Activated T-helper 1 cell treated with anti-CD3 and anti-CD28 coated beads, Interleukin-12 subunit alpha, Interleukin-12 subunit beta, Interleukin-2, Interleukin-4 antibody, amounts not matched to agents 30 ng/mL and 10 ng/mL and 1 ng/mL, durations not matched to agents 14 hours and 24 hours and 36 hours (primary cell): ENCODE measurements at places on chromosomes 1 and 21.
A peak's percentile ranks its signal among the peaks of the same experiment; 100 is the strongest.

- DNase-seq: no peak
Measured at GRCh38 chr1:241356519-241357365, at the start of gene RGS7. Gene RGS7, minus strand, starts transcription at chr1:241357205.

GRCh38 chr1:177385760-177386698, 215.3 kb downstream of the BRINP2 start:
- no peak for DNase-seq

- no peak for DNase-seq
Measured at GRCh38 chr1:208326033-208326432, 81.8 kb upstream of the PLXNA2 start.

DNA sequence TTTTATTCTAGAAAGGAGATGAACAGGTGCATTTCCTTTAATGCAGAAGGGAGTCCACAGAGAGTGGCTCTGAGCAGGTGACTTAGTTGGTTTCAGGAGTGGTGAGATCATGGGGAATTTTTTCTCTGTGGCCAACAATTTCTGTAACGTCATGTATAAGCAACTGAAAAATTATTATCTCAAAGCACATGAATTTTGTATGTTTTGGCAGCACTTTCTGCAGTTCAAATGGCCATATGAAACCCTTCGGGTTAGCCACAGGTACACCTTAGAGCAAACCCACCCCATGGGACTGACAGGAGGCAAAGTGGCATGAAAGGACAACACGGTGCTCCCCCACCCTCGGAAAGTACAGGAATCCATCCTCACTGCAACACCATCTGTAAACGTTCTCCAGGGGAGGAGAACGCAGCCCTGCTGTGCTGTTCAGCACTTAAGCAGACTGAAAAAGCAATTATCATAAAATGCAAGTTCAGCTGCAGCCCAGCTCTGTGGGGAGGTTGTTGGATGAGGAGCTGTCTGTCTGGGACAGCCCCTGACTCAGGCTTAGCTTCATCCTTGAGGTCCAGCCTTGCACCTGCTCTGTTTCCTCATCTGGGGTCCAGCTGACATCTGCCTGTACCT, 55.8 kb upstream of the CLDN14 start:
- DNase-seq: no peak

GRCh38 chr1:109432336-109432735, 6.1 kb upstream of the PSMA5 start:
- DNase-seq: no peak

- peak; percentile 52 for DNase-seq
Measured at GRCh38 chr21:37224861-37225839, 42.0 kb downstream of the VPS26C start.

DNA sequence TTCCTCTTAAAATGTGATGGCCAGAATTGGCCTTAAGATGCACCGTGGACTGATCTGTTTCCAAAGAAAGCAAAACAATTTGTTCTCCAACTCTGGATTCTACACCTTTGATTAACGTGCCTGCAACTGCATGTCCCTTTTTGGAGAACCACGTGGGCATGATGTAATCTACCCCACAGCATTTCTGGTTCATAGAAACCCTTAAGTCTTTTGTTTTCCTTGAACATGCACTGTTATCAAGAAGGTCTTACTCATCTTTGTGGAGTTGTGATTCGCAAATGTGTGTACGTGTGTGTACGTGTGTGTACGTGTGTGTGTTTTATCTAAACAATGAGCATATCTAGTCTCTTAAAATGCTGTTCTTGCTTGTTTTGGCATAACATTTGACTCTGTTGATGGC, 57.8 kb downstream of the LPAR3 start:
- DNase-seq: no peak

DNA sequence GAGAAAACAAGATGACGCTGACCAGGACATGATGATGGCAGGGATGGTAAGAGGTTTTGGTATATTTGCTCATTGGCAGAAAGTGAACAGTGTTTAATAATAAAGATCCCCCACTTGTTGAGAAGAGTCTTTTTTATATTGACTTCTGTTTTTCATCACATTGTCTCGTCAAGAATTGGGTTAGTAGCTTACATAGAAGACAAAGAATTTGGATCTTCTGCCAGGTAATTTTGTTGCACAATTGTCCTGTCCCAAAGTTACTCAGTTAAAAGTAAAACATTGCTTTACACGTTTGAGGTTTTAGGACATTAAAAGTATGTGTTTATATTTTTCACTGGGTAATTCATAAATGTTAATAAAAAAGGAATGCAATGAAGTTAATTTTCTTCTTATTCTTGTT, 48.3 kb upstream of the LAMC2 start:
- DNase-seq: no peak

DNA sequence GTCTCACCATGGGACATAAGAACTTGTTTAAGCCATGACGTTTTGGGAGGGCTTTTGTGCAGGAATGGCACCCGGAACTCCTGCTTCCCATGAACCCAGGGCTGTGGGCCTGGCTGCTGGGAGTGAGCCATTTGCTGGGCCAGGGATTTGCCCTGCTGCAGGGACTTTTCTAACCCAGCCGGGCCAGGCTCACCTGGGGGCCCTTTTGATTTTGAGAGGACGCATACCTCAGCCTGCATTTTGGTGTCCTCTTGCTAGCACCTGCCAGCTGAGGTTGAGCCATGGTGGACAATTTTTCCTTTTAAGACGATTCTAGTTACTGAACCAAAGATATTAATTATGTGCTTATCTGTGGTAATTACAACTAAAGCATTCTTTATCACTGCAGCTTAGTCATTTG, 28.9 kb downstream of the GALNT2 start:
- no peak for DNase-seq

- peak; percentile 99 for DNase-seq
Measured at GRCh38 chr1:228109073-228109961, at the start of gene MRPL55. Gene MRPL55, minus strand, starts transcription at chr1:228109299. Its CDS starts 1,039 bp downstream, at chr1:228108260.

DNA sequence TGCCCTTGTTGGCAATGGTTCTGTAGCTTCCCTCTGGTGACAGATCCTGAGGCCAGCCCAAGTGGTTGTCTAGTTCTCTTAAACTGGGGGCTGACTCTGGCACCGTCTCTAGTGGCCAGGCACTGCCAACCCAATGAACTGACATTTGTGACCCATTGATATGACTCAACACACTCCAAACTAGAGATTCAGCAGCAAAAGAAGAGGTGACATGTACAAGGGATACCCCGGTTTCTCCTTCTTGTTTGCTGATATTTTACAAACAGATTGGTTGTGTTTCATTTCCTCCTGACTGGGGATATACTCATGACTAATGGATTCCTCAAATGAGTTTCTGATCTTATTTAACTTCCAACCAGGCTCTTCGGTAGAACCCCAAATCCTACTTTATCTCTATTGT, 65.9 kb upstream of the DNAJC6 start:
- DNase-seq: no peak

- peak; percentile 64 for DNase-seq
Measured at GRCh38 chr1:154342836-154343472, 17.6 kb downstream of the ATP8B2 start.

DNA sequence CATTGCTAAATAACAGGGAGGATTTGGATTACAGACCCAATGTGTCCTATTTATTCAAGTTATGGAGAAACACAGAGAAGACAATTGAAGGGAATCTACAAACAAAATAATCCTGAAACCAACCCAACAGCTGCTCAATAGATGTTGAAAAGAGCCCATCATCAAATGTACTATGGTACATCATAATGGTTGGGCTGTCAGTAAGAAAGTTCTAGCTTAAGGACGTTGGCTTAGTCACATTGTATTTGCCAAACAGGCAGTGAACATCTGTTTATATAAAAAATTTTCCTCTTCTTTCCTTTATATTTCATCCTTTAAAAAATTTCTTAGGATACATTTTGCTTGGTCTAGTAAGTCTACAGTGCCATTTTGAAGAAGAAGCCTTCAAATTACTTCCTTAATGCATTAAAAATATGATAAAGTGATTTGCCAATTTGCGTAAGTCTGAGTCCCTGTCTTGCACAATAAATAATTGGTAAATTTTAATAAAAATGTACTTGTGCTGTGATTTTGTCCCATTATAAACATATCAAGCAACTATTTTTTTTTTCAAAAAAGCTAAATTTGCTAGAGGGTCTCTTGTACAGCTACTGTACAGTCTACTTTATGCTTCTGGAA, 14.4 kb downstream of the MAP3K7CL start:
- DNase-seq: no peak

GRCh38 chr1:218683242-218683641, 338.1 kb downstream of the TGFB2 start:
- DNase-seq: no peak

DNA sequence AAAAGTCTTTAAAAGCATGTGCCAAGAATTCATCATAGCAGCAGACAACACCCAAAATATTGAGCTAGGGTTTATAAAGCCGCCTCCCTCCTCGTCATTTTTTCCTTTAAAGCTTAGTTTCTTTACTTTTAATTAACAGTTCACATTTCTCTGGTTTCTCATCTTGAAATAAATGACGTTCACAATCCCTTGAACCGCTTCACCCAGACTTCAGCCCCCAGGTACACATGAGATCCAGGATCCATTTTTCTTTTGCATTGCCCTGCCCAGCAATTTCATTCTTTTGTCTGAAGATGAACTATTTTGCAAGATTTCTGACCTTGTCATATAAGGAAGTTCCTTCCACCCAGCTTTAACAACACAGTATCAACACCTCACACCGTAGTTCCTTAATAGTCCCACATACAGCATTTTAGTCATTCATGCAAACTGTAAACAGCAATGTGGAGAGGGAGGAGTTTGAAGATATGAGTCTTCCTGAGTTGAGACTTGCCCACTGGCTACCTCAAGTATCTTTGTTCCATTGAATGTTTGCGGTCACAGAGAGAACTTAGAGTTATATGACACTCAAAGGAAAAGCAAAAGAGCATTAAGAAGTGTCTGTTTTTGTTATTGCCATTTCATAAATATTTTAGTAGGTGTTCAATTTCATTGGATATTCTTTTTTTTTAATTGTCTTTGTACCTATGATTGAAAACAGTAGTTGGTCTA, 35.3 kb upstream of the CACYBP start:
- peak; percentile 48 for DNase-seq

- peak; percentile 22 for DNase-seq
Measured at GRCh38 chr1:164786980-164787833, 228.2 kb downstream of the PBX1 start.

GRCh38 chr1:31765516-31765915, 1.4 kb upstream of the ADGRB2 start:
- no peak for DNase-seq

GRCh38 chr1:219433496-219434131, 179.3 kb downstream of the ZC3H11B start:
- DNase-seq: no peak

DNA sequence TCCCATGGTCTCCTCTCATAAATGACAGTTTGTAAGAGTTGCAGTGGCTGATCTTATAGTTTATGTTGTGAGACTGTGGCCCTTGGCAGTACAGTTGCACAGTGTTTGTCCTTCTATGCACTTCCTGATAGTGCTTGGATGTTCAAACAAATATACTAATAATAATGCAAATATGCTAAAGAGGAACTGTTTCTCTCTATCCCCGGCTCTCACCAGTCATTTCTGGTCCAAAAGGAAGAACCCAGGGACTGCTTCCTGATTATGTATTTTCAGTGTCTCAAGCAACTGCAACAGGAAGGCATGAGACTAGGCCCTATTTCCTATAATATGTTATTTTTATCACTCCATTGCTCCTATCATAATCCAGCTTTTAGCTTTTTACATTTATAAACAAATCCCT, 17.0 kb upstream of the SUCO start:
- no peak for DNase-seq

- no peak for DNase-seq
Measured at GRCh38 chr1:234956821-234957329, 171.8 kb downstream of the TOMM20 start.

GRCh38 chr21:31273278-31273677, 70.8 kb downstream of the TIAM1 start:
- no peak for DNase-seq

DNA sequence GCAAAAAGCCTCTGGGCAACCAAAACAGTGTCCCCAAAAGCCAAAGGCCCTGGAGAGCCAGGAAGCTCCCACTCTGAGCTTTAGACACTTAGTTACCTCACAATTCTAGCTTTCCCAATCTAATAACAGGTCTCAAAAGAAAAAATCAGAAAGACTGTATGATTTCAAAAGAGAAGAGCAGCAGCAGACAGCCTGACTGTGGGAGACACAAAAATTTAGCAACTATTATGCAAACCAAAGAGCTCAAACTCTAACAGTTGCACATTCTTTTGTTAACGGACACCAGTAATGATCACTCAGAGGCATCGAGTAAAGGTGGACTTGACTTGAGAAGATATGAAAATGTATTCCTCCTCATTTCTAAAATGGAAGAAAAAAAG, 160.1 kb downstream of the SLC45A1 start:
- DNase-seq: no peak

DNA sequence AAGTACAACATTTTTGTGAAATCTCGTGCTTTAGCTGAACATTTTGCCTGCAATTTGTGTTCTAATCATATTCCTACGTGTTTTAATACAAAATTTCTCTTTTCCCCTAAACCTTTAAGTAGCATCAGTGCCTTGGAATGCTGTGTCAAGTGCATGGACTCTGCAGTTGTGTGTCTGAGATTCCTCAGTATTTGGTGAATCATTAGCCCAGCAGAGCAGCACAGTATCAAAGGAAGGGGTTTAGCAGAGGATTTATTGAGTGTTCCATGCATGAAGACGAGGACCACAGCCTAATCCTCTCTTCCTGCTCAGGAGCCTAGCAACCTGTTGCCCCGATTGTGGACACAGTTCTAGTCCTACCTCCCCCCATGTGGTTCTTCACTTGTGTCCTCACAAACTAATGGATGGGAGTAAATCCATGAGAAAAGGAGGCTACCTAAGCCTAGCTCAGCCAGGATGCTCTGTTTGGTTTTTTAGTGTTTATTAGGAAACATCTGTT, 29.3 kb upstream of the PCP4 start:
- no peak for DNase-seq

- no peak for DNase-seq
Measured at GRCh38 chr1:99590578-99591209, 55.2 kb upstream of the PALMD start.

DNA sequence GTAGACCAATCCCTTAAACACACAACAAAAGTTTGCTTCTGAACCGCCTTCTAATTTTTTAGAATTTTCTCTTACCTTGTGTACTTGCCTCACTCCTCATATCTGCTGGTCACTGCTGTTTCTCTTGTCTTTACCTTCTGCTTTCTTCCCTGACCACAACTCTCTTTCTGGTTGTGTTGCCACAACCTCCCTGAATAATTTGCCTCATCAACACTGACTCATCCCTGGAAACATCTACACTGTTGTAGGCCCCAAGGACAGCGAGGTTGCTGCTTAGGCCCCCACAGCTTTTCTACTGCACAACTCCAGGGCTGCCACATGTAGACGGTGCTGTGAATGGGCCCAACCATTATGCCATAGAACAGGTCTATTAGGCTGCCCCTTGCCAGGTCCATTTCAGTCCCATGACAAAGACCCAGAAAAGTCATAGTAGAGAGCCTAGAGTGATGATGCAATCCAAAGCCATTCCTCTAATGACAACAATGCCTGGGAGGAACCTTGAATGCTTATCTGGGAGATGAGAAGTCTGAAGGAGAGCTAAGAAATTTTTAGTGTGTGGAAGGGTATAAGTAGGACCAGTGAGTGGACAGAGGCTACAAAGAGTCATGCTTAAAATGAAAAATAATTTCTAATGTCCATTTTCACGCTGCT, 36.6 kb upstream of the LCE5A start:
- DNase-seq: no peak

- no peak for DNase-seq
Measured at GRCh38 chr1:145983206-145983675, 13.1 kb downstream of the TXNIP start.
